ENCODE measurements at places on chromosomes 6 and 20. TPM values are rescaled to one million over a fixed set of nuclear protein-coding genes. Genes with fewer than 3 reads are reported as not detected.

The SLC17A3 gene
- not detected for total RNA-seq

The APOBEC2 gene
- total RNA-seq = not detected

The PLAGL2 gene
- total RNA-seq = 1.5 TPM

The IL20RA gene
- 0.28 TPM for total RNA-seq

The MYCT1 gene
- 22.2 TPM for total RNA-seq

The BPI gene
- not detected for total RNA-seq

The TMEM170B gene
- 1.7 TPM for total RNA-seq

The PROKR2 gene
- total RNA-seq = not detected

The FOXA2 gene
- total RNA-seq = not detected

The GDAP1L1 gene
- not detected for total RNA-seq

The SLC44A4 gene
- total RNA-seq = not detected

The BPHL gene
- total RNA-seq = 11.0 TPM

The PPP1R14C gene
- 0.38 TPM for total RNA-seq

The NKX2-4 gene
- total RNA-seq = not detected

The CRISP2 gene
- not detected for total RNA-seq

The PRDM13 gene
- total RNA-seq = not detected

The BHLHE23 gene
- not detected for total RNA-seq

The TRAPPC3L gene
- under 0.01 TPM for total RNA-seq

The TCP11 gene
- total RNA-seq = 0.19 TPM

Measured in regular cardiac myocyte (primary cell).